Type B pancreatic cell (in vitro differentiated cells): ENCODE measurements at places on chromosomes 16 and 17. TPM values are rescaled to one million over a fixed set of nuclear protein-coding genes. Genes with fewer than 3 reads are reported as not detected.

The DNAI2 gene
- 0.21 and 0.87 TPM in 2 replicates for total RNA-seq

The TBC1D3H gene
- not detected in 2 replicates for total RNA-seq

The PTGES3L gene
- total RNA-seq: 1.0 and 1.5 TPM in 2 replicates

The FN3KRP gene
- total RNA-seq: 36.5 and 42.5 TPM in 2 replicates

The ITGA2B gene
- total RNA-seq: 0.69 and 8.8 TPM in 2 replicates

The TP53TG3B gene
- not detected in 2 replicates for total RNA-seq

DNA sequence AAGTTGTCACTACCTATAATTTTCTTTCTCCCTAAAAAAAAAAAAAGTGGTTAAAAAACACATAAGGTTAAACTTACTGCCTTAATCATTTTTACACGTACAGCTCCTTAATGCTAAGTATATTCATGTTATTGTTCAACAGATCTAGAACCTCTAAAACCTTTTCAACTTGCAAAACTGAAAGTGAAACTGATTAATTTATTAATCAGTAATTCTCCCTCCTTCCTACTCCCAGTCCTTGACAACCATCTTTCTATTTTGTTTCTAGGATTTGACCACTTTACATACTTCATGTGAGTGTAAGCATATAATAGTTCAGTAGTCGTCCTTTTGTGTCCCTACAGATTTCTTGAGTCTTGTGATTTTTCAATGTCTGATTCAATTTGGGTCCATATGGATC is 251.4 kb upstream of the KIF2B start:
- no peaks in the 10 kb centered on the region for H3K4me1 ChIP-seq
- H3K4me3 ChIP-seq: no peak overlapping the region
- no peak for DNase-seq
- no peaks in the 10 kb centered on the region for H3K27me3 ChIP-seq

GRCh38 chr16:19291475-19291874 is 5.9 kb downstream of the CLEC19A start:
- no peak for DNase-seq
- no peaks in the 10 kb centered on the region for H3K36me3 ChIP-seq
- H3K27ac ChIP-seq: no peak overlapping the region
- no peak overlapping the region for H3K4me3 ChIP-seq
- H3K4me1 ChIP-seq: peaks cover 25% of the 10 kb centered on the region

DNA sequence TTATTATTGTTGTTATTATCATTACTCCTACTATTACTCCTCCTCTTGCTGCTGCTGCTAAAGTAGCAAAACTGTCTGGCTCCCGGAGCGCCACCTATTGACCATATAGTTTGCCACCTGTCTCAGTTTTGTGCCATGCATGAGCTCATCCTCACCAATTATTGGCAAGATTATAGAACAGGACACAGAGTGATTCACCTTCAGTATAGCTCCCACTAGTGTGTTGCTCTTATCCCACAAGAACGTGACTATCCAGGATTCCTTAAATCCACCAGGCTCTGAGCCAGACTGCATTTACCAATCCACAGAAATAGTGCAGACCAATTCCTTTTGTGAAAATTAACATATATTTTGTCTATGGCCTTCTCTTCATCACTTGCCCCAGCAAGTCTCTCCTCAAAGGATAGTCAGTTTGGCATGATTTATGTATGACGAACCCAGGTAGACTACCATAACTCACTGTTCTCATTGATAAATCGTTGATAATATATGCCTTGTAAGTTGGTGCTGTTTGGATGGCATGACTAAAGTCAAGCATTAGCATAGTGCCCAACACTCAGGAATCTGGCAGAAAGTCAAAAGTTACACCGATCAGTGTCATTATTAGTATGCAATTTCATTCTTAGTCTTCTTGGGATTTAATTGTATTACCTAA is 405.5 kb upstream of the HSBP1 start:
- no peak for DNase-seq
- H3K4me1 ChIP-seq: peaks cover 20% of the 10 kb centered on the region
- H3K36me3 ChIP-seq: no peaks in the 10 kb centered on the region

DNA sequence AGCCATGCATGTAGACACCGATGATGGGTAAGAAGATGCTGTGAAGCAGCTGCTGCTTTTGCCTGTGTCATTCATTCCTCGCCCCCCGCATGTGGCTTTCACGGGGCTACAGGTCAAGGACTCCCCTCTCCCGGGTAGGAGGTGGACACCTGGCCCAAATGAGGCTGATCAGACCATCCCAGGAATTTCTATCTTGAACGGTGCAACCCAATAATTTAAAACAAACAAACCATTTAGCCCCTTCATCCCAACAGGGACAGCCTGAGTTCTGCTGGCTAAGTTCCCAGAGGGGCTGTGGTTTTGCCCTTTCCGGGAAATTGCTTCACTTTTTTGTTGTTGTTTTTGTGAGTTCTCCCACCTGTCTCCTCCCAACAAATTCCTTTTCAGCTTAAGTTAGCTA is 137.7 kb upstream of the CDH5 start:
- H3K4me1 ChIP-seq: peaks cover 30% of the 10 kb centered on the region
- no peak overlapping the region for H3K27ac ChIP-seq
- H3K4me3 ChIP-seq: no peak overlapping the region

DNA sequence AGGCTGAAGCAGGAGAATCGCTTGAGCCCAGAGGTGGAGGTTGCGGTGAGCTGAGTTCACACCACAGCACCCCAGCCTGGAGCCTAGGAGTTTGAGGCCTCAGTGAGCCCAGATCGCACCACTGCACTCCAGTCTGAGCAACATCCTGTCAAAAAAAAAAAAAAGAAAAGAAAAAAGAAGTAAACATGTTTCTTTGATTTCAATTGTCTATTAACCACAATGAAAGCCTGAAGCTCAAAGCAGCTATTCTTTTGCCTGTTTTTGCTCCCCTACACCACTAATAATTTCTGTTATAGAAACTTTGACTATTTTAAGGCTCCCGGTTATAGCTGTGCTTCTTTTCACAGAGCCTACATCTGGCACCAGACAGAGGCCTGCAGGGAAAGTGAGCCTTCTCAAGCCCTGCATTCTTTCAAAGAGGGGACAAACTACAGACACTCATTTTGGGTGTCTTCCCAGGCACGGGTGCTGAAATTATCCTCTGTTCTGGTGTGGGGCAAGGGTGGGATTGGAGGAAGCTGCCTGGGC is 14.2 kb upstream of the SLC52A1 start:
- DNase-seq: no peak
- H3K36me3 ChIP-seq: no peaks in the 10 kb centered on the region
- H3K27me3 ChIP-seq: no peaks in the 10 kb centered on the region
- no peak overlapping the region for H3K4me3 ChIP-seq

GRCh38 chr16:9099131-9099625 is 7.7 kb downstream of the HAPSTR1 start:
- no peak for DNase-seq
- peak overlapping the region; percentile 78 for H3K27ac ChIP-seq
- H3K4me3 ChIP-seq: peak overlapping the region; percentile 43
- peaks cover 58% of the 10 kb centered on the region for H3K36me3 ChIP-seq
- H3K4me1 ChIP-seq: peaks cover 51% of the 10 kb centered on the region

DNA sequence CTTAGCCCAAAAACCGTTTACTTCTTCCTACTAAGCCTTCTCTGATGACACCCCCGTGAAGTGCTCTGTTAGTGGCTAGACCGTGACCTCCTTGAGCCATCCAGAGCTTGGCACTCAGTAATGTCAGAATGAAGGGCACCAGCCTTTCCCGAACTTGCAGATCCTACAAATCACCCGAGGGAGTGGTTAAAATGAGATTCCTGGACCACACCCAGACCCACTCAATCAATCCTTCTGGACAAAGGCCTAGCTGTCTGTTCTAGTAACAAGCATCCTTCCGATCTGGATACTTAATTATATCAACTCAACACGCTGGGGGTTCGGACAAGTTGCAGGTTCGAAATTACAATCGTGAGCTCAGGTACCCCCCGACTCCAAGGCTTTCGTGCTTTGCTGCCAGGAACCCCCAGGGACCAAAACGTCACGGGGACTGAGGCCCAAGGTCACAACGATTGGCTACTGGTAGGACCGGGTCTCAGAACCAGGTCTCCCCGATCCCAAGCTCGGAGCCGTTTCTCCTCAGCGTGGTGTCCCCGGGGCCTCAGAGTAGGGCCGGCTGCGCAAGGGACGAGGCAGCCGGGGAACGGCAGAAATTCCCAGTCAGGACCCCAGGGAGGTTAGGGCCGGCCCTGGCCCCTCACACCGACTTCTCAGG is 527 bp downstream of the CIAPIN1 start:
- peak overlapping the region; percentile 95 for H3K4me3 ChIP-seq
- peaks cover 15% of the 10 kb centered on the region for H3K36me3 ChIP-seq
- no peaks in the 10 kb centered on the region for H3K27me3 ChIP-seq
- H3K27ac ChIP-seq: peak overlapping the region; percentile 96
- peak; percentile 73 for DNase-seq
- H3K4me1 ChIP-seq: peaks cover 12% of the 10 kb centered on the region

DNA sequence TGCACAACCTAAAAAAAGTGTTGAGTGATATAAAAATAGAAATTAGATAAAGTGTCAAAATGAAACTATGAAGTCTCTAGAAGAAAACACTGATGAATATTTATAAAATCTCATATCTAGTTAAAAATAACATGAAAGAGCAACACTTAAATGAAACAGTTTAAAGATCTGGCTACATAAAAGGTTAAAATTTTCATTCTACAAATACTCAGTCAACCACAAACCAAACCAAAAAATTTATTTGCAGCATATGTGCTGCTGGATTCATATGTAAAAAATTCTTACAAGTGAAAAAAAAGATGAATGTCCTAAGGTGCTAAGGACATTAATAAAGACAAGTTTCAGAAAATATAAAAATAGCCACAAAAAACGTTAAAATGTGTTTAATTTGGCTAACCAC is 22.6 kb upstream of the CDYL2 start:
- H3K36me3 ChIP-seq: no peaks in the 10 kb centered on the region
- H3K4me3 ChIP-seq: no peak overlapping the region
- H3K4me1 ChIP-seq: no peaks in the 10 kb centered on the region

DNA sequence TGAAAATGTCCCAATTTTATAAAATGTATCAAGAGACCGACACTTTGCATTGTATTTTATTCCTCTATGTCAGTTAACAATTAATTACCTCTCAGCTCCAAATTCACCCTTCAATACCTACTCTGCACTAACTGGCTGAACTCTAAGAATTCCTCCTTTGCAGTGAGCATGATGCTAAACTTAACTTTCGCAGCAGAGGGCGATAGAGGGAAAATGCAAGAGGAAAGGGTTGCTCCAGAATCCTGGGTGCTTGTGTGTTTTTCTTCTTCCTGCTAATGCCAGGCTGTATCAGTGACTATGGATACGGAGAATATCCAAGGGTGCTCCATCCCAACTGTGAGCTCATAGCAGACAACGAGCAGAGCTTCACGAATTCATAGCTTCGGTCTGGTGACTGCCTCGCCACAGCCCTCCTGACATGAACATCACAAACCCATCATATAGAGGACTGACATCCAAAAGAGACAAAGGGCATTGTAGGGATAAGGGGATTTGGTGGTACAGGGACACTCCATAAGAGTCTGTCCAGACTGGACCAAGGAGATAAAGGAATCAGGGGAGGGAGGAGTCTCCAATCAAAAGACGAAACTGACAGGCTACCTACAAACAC is 172.9 kb downstream of the STX8 start:
- H3K4me3 ChIP-seq: no peak overlapping the region
- no peaks in the 10 kb centered on the region for H3K4me1 ChIP-seq
- DNase-seq: no peak
- H3K27me3 ChIP-seq: no peaks in the 10 kb centered on the region
- peaks cover 7% of the 10 kb centered on the region for H3K36me3 ChIP-seq

GRCh38 chr17:81466564-81467472 is 45.8 kb downstream of the ACTG1 start:
- peaks cover 3% of the 10 kb centered on the region for H3K27me3 ChIP-seq
- peaks cover 18% of the 10 kb centered on the region for H3K4me1 ChIP-seq
- no peak for DNase-seq
- H3K4me3 ChIP-seq: no peak overlapping the region
- no peak overlapping the region for H3K27ac ChIP-seq

DNA sequence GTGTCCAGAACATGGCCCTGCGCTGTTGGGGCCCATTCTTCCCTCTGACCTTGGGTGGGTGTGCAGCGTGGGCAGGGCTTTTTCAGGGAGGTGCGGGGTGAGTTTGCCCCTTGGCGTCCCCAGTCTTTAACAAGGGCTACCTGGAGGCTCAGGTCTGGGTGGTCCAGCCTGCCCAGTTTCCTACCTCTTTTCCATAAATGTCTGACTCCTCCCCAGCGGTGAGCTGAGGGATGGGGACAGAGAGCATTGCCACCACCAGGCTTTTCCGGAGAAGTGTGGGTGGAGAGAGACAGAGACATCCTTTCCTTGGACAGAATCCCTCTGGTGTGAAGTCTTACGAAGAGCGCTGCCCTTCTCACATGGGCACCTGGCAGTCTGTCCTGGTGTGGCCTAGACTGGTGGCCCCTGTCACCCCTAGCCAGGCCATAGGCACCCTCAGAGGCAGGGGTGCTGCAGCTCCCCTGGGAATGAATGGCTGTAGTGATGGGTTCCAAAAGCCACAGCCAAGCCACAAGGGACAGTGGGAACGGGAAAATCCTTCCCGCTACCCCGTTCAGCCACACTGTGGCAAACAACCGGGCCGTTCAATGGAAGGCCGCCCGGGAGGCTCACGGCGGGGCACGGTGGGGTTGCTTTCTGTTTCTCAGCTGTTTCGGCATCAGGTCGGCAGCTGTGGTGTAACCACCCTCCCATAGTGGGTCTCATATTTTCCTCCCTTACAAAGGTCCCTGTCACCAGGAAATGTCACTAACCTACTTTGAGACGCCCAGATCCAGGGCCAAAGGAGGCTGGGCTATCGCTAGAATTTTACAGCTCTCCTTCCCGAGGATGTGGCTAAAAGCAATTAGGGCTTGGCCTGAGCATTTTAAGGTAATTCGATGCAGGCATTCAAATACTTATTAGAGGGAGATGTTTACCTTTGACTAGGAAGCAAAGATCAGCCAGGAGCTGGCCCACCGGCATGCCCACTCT is 61.9 kb upstream of the GSE1 start:
- H3K36me3 ChIP-seq: no peaks in the 10 kb centered on the region
- peaks cover 20% of the 10 kb centered on the region for H3K4me1 ChIP-seq
- H3K4me3 ChIP-seq: peak overlapping the region; percentile 67
- DNase-seq: no peak
- H3K27me3 ChIP-seq: no peaks in the 10 kb centered on the region
- H3K27ac ChIP-seq: peak overlapping the region; percentile 71

DNA sequence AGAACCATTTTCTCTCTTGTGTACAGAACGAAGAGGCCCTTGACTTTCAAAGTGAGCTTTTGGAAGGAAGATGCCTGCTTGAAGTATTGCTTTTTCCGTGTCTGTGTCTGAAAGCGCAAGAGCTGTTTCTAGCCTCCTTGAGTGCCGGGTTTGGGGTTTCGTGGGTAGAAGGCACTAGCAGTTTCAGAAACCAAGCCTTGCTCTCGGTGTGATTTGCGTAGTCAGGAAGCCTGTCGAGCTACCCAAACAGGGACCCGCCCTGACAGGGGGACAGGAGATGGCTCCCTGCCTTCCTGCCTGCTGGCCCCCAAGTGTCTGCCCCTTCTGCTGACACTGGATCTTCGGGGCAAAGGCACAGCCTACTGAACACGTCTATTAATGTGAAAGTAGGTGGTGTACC is 322.0 kb downstream of the MAF start:
- DNase-seq: no peak
- peaks cover 4% of the 10 kb centered on the region for H3K4me1 ChIP-seq
- H3K27ac ChIP-seq: no peak overlapping the region
- H3K36me3 ChIP-seq: no peaks in the 10 kb centered on the region
- H3K4me3 ChIP-seq: no peak overlapping the region

- H3K27me3 ChIP-seq: no peaks in the 10 kb centered on the region
- no peak for DNase-seq
- no peaks in the 10 kb centered on the region for H3K36me3 ChIP-seq
- no peak overlapping the region for H3K27ac ChIP-seq
- no peak overlapping the region for H3K4me3 ChIP-seq
Observed at GRCh38 chr17:81298991-81299738, 4.1 kb upstream of the SLC38A10 start.

GRCh38 chr17:5672815-5673430 is 88.6 kb upstream of the NLRP1 start:
- H3K27me3 ChIP-seq: peaks cover 35% of the 10 kb centered on the region
- H3K4me1 ChIP-seq: peaks cover 12% of the 10 kb centered on the region
- no peak for DNase-seq
